Omental fat pad (tissue), 4 donors: ENCODE measurements at places on chromosomes 1 and 21. TPM values are rescaled to one million over a fixed set of nuclear protein-coding genes. Genes with fewer than 3 reads are reported as not detected.

- DNase-seq: no peak
Measured at GRCh38 chr21:24367936-24368335, 1239.3 kb downstream of the MRPL39 start.

DNA sequence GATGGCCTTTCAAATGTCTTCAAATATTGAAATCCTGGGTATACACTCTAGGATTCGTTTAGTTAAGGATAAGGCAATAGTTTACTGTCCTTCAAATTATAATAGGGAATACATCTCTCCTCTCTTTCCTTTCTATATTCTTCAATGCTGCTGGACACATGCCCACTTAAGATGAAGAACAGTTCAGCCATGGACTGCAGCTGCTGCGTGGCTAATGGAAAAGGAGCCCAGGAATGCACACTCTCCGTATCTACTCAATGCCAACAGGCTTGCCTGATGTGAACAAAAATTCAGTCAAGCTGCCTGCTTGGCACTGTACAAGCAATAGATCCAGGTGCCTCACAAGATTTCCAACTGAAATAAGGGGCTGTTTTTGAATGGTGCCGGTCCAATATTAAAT, 321.2 kb upstream of the LYPLAL1 start:
- no peak for DNase-seq

GRCh38 chr1:10475510-10475909, 760 bp downstream of the PEX14 start:
- no peak for DNase-seq

AMY2B gene
- total RNA-seq: 18.8 TPM
